NCI-H748 treated with DMSO at 0.1 percent for 48 hours (cell line): ENCODE measurements at places on chromosomes 1 and 21.

- no peak for DNase-seq
Measured at GRCh38 chr1:25360596-25361581, 22.8 kb downstream of the TMEM50A start.

DNA sequence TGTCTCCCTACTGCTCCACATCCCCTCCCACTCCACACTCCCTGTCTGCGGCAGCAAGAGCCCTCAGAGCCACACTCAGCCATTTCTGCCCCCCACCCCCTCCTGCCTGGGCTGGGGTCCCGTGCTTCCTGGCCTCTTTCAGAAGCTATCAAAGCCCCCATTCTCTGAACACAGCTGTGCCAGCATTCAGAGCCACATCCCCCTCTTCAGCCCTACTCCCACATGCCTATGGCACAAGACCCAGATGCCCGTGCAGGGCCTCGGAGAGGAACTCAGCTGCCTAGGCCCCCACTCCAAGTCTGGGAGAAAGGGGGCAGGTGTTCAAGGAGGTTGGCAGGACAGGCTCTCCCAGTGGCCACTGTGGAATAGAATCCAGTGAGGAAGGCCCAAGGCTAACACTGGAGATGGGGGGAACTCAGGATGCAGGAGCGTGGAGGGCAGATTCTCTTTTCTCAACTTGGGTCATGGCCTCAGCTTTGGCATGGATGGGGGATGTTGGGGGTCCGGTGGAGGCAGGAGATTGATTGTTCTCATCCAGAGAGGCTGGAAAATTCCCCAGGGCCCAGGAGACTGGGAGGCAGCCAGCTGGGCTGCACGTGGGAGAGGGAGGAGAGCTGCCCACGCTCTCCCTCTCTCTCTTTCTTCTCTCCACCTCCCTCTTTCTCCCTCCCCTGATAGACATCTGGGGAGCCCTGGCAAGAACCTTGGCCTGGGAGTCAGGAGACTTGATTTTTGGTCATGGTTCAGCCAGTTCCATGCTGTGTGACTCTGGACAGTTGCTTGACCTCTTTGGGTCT is 3.5 kb upstream of the BCAN start:
- no peak for DNase-seq

DNA sequence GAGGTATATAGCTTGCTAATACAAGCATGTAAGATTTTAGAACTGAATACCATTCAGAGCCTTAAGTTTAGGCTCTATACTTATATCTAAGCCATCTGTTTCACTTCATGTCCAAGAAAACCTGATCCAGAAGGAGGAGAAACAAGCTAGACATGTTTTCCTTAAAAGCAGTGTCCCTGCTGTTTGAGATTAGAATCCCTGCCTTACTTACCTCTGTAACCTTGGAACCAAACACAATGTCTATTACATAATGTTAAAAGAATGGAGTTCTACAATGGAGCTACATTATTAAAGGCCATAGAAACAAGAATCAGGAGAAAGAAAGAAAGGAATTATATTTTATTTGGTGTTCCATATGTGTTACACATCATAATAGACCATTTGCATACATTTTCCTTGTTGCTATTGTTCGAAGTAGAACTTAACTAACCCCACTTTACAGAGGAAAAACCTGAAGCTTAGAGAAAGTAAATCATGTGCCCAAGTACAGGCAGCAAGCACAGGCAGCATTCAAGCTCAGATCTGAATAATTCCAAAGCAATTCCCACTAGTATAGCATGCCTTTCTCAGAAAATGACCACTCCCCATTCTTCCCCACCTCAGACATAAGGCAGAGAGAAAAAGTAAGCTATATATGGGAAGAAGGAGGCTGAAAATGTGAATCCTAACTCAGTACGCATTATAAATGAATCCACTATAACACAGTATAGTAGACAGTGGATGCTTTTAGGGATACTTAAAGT is 380.1 kb upstream of the SPAG17 start:
- DNase-seq = no peak

GRCh38 chr1:30847358-30847972 is 61.1 kb downstream of the SDC3 start:
- no peak for DNase-seq

DNA sequence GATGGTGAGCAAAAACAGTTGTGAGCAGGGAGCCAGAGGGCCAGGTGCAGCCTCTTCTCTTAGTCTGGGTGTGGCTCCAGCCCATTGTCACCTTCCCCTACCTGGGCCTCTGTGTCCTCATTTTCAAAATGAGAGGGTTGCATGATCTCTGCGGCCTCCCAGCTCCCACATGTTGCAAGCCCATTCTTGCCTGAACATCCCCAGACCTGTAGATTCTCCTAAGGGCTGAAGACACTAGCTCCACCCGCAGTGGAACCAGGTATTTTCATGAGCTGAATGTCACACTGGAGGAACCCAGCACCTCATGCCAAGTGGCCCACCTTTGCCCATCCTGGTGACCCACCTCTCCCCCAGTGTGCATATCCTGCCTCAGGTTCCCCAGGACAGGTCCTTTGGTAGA is 12.3 kb downstream of the IKBKE start:
- no peak for DNase-seq

DNA sequence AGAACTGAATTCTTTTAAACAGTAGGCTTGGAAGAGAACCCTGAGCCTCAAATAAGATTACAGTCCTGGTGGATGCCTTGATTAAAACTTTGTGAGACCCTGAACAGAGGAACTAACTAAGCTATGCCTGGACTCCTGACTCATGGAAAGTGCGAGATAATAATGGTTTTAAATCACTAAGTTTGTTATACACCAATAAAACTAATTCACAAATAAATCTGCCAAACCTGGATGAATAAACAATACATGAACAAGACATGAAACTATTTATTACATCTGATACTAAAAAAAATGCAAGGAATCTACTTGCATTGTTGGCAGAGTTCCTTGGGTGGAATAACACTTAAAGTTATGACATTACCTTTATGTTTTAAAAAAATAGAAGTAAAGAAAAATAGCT is 118.4 kb downstream of the PIGK start:
- no peak for DNase-seq

DNA sequence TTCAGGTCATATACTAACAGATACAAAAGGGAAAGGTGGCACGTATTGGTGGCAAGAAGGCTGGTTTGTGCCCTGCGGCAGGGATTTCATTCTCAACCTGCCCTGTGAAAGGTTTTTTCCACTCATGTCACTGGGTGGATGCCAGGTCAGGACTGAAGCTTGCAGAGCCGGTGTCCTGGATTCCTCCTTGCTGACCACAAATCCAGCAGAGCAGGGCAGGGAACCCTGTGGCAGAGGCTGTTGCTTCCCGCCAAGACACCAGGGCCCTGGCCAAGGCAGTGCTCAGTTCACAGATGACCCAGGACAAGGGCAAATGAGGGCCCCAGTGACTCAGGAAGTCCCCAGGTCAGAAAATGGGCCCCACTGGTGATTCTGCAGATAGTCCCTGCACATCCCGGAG is 16.4 kb downstream of the BSND start:
- no peak for DNase-seq

- no peak for DNase-seq
Measured at GRCh38 chr1:174274452-174274851, 115.1 kb downstream of the RABGAP1L start.
